ENCODE measurements at places on chromosomes 2 and 18.

GRCh38 chr18:63240531-63241316, 78.8 kb downstream of the BCL2 start:
- DNase-seq, result no peak

DNA sequence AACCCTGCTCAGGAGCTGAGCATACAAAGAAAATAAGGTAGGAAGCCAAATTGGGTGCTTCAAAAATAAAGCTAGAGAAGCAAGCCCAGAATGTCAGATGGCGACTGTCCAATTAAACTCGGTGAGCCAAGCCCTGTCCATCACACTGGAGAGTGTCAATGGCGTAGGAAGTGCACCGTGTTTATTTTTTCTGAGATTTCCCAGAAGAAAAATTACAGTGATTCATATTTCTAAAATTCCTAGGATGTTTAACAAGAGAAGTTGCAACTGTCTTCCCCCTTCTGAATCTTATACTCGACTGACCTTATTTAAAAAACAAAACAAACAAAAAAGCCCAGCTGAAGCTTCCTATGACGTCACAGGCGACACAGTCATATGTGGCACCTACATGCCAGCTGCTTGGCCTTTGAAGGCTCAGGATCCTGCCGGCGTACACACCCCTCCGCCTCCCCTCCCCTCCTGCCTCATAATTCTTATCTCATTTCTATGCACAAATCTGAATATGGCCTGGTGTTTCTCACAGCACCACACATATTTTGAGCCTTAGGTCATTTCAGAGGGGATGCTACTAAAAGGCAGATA, 60.8 kb downstream of the MBP start:
- DNase-seq, result no peak

DNA sequence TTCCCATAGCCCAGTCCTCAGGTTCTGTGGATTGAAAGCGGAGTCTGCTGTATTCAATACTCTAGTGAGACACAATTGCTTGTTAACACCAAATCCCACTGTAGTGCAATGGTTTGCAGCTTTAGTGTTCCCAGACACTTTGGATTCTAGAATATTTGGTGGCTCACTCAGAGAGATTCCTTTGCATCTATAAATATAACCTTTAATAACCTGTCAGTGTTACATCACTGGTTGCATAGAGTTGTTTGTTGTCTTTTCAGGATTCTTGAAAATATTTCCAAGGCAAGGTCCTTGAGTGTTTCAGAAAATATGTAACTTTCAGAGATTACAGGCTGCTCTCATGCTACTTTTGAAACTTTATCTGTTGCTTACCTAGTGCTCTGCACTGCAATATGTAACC, 157.5 kb downstream of the ZEB2 start:
- DNase-seq, result no peak

GRCh38 chr18:9750606-9751304, 42.7 kb downstream of the RAB31 start:
- no peak for DNase-seq

- no peak for DNase-seq
Measured at GRCh38 chr2:129237966-129238725, 741.3 kb upstream of the RAB6C start.

- DNase-seq, result no peak
Measured at GRCh38 chr2:54858021-54858681, 134.7 kb downstream of the EML6 start.

- no peak for DNase-seq
Measured at GRCh38 chr2:84959095-84959565, 11.8 kb upstream of the KCMF1 start.

DNA sequence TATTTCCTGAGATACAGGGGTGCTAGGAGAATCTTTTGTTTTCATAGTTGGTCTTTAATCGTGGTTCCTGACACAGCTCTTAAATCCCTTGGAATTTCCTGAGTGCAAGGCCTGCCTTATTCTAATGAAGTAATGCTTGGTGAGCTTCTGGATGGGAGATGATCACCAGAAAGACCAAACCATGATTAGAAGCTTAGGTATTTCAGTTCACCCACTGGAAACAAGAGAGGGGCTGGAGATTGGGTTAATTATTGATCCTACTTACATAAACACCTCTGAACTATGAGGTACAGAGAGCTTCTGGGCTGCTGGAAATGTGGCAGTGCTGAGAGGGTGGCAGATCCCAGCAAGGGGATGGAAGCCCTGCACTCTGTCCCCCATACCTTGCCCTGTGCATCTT, 406.8 kb downstream of the THSD7B start:
- no peak for DNase-seq

DNA sequence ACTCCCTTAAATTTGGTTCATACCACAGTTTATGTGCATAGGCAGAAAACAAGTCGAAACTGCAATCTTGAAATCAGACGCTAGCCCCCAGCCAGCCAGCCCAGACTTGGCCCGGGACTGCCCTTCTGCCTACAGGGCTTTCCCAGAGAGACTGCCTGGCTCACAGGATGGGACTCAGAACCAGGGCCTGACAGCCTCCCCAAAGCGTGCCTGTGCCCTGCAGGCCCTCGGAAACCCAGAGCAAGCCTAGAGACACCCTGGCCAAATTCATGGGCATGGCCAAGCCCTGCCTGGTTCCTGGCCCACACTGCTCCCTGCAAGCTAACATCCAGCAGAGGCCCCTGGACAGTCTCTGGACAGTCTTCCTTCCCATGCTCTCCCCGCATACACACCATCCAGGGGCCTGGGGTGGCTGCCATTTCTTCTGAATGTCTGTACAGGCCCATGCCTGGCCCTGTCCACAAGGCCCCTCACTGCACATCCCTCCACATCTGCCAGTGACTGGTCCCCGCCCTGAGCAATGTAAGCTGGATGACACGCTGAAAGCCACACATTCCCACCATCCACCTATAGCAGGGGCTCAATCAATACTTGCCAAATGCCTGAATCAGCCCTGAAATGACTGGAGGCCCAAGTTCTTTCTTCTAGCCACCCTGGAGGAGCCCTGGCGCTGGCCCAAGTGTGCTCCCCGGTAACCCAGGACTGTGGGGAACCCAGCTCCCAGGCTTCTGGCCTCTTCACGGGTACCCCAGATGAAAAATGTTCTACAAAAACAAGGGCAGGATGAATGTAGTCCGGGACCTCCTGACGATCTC, 73.1 kb downstream of the HDAC4 start:
- no peak for DNase-seq

DNA sequence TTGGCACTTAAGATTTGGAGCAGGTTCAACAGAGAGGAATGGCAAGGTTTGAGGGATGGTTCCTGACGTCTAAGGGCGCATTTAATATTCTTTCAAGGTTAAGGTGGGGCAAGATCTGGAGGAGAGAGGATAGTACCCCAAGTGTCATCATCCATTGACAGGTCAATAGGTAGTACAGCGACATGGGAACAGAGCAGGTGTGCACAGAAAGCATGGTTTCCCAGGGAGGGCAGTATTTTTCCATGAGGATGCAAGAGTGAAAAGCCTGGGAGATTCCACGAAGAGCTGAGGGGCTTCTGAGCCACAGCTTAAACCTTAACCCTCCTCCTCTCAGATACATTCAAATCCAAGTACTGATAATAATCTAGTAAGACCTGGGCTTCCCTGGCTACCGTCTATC, 9.1 kb downstream of the HES6 start:
- no peak for DNase-seq

GRCh38 chr2:150133623-150134022, 353.8 kb downstream of the RND3 start:
- no peak for DNase-seq

DNA sequence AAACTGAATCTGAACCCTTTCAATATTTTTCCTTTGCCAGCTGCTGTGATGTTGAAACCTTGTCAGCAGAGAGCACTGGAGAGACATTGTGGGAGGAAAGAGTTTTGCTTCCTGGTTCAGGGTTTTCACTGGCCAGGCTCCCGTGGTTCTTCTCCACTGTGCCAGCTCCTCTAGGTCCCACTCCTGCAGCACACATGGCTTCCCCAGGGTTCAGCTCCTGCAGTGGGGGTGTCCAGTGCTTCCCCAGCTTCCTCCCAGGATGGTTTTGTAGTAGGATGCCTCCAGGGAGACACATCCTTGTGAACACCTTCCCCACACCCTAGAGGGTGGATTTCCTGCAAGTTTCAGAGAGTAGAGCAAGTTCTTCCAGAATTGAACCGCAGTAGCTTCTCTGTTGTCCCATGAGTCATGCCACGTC, 24.0 kb upstream of the SULT1C3 start:
- DNase-seq, result no peak

DNA sequence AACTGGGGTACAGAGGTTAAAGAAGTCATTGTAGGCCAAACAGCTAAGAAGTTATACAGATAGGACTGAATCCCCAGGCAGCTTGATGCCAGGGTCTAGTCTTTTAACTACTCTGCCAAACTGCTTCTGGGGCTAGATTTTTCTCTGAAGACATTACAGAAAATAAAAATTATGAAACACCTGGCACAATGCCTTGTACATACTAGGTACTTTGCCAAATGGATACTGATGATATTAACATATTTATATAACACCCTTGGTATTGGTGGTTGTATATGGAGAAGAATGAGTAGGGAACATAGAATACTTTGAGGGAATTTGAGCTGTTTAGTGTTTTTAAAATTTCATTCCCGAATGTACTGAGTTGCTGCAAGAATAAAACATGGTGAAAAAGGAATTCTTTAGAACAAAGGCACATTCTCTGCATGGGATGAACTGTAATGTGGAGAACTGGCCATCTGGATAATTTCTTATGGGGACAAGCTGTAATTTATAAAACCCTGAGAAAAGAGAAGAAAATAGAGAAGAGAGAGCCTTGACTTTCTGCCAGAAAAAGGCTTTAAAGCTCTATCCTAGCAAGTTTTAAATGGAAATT, 210.9 kb upstream of the TMEM200C start:
- DNase-seq, result no peak

DNA sequence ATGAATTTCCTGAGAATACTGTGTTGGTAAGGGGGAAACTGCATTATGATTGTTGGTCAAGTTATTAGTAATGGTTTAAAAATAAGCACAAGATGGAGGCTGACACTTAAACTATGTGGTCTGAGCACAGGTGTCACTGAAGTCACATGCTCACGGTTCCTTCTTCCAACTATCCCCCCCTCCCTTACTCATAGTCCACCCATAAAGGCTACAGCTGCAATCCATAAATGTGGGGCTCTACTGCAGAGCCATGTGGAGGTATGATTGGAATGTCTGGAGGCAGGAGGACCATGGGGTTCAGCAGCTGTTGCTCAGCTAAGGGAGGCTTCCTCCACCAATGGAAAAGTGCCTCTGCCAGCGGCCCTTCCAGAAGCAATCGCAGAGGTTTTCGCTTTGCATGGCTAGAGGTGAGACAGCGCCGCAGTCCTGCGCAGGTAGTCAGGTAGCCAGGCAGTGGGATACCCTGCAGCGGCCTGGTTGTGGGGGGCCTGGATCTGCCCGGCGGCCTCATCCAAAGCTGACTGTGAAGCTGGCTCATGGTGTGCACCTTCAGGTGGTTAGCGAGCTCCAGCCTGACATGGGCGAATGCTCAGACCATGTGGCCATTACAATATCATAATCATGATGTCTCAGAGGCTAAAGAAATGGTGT, 249.6 kb downstream of the DCDC2C start:
- no peak for DNase-seq

DNA sequence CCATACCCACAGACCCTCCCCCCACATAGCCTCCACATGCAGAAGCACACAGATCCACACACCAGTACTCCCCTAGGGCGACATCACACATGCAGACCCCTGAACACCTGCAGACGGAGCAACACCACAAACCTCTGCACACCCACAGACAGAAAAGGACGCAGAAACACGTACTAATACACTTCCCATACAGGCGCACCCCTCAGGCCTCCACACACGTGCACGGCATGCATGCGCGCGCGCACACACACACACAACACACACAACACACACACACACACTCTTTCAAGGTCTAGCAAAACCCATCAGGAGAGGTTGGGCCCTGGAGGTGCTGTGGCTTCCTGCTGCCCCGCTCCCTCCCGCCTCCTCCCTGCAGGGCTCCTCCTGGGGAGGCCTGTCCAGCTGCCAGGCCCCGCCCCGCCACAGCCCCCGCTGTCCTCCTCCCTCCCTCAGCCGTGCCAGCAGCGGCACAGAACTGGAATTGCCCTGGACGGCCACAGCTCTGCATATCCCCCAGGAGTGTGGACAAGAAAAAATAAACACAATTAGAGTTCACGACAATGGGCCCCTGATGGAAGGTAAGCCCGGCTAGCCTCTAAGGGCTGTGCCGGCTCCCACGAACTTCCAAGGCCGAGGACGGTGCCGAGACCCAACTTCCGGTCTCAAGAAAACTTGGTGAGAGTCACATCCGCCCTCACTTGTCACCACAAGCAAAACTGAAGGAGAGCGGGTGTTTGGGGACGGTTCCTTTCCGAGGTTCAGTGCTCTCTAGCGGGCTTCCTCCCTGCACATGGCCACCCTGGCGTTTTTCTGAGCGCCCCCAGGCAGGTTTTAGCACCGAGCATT, 6.8 kb downstream of the ZFP36L2 start:
- peak; percentile 90 for DNase-seq

DNA sequence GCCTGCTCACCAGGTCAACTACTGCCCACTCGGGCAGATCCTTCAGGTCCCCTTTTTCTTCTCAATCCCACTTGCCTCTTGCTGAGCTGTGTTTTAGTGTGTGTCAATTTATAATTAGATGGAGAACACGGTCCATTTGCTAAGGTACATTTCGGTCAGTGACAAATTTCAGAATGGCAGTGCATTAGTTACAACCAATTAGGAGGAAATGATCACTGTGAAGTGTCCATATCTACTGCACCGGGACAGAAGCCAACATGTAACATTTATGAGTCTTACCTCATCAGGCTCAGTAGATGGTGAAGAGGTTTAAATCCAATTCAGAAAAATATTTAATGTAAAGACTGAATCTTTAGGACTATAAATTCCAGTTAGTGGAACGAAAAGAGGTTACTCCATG, 47.7 kb downstream of the CMPK2 start:
- DNase-seq, result no peak

DNA sequence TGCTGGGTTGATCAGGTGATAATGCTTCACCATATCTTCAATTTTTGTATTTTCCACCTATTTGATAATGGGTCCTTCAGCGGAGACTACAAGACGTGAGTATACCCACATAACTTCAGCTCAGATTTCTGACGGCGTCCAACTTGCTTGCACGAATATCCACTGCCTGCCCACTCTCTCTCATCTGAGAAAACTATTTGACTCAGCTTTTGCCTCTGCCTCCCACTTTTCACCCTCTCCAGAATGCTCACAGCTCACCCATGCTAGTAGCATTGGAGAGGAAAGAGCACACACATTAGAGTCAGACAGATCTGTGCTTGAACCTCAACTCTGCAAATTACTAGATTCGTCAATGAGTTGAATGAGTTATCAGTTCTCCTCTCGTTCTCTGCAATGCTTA, 166.8 kb downstream of the BCL2 start:
- no peak for DNase-seq

DNA sequence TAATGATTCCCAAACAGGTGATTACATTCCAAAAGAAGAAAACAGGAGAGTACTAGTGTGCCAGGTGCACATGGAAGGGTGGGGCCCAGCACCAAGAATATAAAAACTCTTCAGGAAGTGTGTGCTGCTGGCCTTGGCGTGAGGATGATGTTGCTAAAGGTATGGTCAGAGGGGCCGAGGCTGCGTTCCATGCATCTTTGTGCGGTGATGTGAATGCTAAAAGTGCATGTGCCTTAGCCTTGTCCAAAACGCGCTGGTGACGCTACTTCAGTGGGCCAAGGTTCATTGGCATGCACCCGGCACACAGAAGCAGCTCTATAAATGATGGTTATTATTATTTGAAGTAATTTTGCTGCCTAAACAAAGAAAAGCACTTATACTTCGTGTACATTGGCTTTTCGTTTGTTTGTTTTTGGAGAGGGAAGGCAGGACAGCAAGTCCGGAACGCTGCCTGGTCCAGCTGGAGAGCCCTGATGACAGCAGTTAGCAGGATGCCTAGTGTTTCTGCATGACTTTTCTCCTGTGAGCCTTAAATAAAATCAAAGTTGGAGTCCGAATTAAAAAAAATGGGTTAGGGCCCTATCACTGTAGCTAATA, 2.9 kb downstream of the ALKAL2 start:
- DNase-seq, result no peak

Measured in CMK (cell line).